Activated B cell treated with CpG ODN at 0.5 μM for 24 hours (primary cell): ENCODE measurements at places on chromosomes 3 and 15. TPM values are rescaled to one million over a fixed set of nuclear protein-coding genes. Genes with fewer than 3 reads are reported as not detected.

DNA sequence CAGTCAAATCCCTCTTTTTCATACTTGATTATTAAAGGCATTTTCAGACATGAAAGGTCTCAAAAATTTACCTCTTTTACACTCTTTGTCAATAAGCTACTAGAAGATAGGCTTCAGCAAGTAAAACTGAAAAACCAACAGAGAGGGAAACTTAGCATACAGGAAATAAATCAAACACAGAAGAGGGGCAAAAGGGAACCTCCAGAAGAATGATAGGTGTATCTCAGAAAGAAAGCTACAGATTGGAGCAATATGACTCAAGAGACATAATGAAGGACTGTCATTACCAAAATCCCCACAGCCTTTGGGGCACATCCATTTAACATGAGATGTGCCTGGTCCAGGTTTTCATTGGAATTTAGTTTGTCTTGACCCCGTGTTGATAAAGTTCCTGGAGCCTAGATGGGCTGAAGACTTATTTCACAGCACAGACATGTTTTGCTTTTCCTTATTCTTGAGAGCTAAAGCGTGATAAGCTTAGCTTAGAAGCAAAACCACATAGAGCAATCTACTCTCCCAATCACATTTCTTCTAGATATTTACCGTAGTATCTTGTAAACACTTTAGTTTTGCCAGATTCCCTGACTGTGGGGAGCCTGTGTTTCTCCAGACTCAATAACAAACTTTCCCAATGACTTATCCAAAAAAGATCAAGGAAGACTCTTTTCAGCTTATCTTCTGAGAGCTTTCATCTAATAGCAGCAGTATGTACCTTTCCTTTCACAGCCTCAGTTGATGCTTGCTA, 11.7 kb downstream of the LRRFIP2 start:
- peaks cover 16% of the 10 kb centered on the region for H3K4me1 ChIP-seq
- no peak overlapping the region for H3K27ac ChIP-seq
- H3K4me3 ChIP-seq: no peak overlapping the region

DNA sequence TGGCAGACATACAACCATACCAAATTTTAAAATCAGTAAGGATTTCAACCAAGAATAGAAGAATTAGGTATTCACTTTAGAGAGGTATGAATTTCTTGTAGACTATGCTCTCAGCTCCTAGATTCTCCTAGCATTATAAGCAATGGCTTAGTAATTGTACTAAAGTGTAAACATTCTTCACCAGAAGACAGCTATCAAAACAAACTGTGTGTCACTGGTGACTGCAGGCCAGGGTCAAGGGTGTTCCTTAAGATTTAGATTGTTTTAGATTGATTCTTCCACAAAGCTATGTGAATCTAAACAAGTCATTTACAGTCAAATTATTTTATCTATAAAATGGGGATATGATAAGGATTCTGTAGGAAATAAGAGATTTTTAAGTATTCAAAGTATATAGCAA, 23.1 kb upstream of the GP5 start:
- peaks cover 57% of the 10 kb centered on the region for H3K36me3 ChIP-seq
- no peaks in the 10 kb centered on the region for H3K27me3 ChIP-seq
- H3K4me1 ChIP-seq: no peaks in the 10 kb centered on the region
- no peak for DNase-seq
- H3K27ac ChIP-seq: no peak overlapping the region

DNA sequence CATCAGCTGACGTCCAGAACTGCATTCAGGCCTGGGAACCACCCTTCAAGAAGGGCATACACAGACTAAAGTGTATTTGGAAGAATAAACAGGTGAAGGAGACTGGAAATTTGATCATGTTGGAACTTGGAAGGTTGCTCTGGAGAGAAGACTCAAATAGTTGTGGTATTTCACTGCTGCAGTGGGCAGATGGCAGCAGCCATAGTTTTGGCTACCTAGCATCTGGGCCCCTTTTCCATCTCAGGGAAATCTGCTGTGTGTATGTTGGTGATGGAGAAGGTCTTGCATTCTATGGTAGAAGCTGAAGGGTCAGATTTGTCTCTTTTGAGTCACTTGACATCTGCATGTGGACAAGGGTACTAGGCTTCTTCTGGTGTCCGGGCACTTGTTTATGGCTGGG, 114.4 kb upstream of the FGF7 start:
- no peaks in the 10 kb centered on the region for H3K27me3 ChIP-seq
- H3K27ac ChIP-seq: no peak overlapping the region
- peaks cover 45% of the 10 kb centered on the region for H3K36me3 ChIP-seq
- no peak for DNase-seq
- no peak overlapping the region for H3K4me3 ChIP-seq
- peaks cover 3% of the 10 kb centered on the region for H3K4me1 ChIP-seq

DNA sequence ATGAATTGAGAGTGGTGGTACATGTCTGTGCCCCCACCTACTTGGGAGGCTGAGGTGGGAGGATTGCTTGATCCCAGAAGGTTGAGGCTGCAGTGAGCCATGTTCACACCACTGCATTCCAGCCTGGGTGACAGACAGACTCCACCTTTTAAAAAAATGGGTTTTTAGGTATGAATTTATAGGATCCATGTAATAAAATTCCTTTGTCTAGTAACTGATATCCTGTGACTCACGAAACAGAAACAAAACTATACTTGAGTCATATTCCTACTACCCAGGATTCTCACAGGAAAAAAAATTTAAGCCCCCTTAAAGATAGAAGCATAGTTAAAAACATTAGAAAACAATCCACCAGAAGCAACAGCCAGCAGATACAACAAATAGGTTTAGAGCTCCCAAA, 10.0 kb upstream of the CRTC3 start:
- no peak overlapping the region for H3K4me3 ChIP-seq
- peaks cover 24% of the 10 kb centered on the region for H3K4me1 ChIP-seq
- H3K36me3 ChIP-seq: no peaks in the 10 kb centered on the region
- DNase-seq: no peak
- H3K27me3 ChIP-seq: no peaks in the 10 kb centered on the region

Gene TMEM207
- not detected in 2 replicates for total RNA-seq

Gene FOXB1
- not detected in 2 replicates for total RNA-seq
